Esophagus squamous epithelium (tissue), 5 donors: ENCODE measurements at places on chromosomes 13 and 19.

- DNase-seq = no peak
Observed at GRCh38 chr19:38319421-38320258, at the start of gene KCNK6. TSS of gene KCNK6 (plus strand) at chr19:38319845. CDS start at chr19:38319951, 106 bp downstream.

DNA sequence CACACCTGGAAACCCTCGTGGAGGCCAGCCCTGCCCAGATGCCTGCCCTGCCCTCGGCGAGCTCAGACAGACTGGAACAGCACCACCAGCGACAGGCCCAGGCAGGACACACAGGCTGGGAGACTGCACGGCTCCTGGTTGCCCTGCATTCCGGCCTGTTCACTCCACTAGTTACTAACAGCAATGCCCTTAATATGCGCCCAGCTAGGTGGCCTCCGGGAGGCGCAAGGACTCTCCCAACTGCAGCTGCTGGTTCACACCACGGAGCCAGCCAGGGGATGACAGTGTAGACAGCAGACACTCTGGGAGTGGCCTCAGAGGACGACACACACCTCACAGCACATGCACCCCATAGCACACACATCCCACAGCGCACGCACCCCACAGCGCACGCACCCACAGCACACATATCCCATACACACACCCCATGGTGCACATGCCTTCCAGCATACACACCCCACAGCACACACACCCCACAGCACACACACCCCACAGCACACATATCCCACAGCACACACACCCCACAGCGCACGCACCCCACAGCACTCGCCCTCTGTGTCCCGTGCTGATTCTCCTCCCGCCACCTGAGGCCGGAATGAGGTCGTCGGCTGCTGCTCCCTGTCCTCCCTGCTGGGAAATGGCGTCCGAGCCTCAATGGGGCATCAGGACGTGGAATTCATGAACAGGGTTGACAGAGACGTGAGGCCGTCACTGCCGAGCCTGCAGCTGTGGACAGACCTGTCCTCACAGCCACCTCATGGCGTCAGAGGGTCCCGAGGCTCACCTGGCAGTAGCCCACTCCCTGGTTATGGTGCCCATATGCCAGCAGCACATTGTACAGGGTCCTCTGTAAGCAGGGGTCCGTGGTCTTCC lies 13.6 kb downstream of the GRTP1 start:
- DNase-seq = no peak

DNA sequence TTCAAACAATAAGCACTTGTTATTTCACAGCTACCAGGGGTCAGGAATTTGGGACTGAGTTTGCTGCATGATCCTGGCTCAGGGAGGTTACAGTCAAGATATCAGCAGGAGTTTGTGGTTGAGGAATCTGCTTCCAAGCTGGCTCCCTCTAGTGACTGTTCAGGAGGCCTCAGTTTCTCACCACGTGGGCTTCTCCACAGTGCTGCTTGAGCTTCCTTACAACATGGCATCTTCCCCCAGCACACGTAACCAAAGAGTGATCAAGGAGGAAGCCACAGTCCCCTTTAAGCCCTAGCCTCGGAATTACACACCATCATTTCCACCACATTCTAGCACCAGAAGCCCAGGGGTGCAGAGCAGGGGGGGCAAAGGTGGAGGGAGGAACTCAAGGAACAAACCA lies 28.8 kb downstream of the CELF5 start:
- no peak for DNase-seq

DNA sequence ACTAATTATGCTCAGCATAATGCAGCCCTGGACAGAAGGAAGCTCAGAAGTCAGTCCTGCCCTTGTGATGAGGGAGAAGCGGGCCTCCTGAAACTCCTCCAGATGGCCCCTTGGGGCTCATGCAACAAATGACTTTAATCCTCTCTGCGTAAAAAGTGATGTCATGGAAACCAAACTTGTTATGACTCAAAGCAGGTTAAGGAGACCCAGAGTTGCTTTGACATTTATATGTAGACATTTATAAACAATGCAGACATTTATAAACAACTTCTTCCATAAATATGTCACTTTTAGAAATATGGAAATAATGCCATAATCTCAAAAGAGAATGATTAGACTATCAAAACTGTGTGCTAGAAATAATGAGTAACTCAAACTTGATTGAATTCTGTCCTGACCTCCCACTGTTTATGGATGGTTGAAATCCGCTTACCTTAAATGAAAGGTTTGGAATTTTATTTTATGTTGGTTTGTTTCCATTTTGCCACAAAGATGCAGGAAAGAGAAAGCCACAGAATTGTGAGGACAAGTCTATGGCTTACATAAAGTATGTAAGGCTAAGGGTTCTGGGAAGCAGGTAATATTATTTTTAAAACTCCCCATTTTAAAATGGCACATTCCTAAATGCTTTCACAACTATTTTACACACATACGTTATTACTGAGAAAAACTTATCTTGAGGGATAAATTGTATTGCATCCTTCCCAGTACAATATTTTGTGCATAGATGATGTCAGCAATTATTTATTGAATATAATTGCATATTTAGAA lies 73.7 kb downstream of the CYSLTR2 start:
- DNase-seq = no peak

- DNase-seq = no peak
Observed at GRCh38 chr13:24161010-24161775, 673 bp downstream of the SPATA13 start.

DNA sequence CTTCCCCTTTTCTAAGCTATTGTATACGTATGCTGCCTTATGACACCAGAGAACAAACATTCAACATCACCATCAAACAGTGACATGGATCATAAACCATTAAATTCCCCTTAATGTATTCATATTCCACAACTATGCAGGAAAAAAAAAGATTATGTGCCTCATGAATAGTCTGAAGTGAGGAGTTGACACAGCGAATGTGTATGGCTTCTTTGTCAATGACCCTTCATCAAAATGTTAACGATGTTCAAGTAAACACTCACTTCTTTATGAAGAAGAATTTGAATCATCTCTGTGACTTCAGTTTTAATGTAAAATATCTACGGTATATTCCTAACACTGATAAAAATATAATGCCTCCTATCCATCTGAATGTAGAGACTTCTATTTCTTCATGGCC lies 44.6 kb downstream of the SMAD9 start:
- no peak for DNase-seq

DNA sequence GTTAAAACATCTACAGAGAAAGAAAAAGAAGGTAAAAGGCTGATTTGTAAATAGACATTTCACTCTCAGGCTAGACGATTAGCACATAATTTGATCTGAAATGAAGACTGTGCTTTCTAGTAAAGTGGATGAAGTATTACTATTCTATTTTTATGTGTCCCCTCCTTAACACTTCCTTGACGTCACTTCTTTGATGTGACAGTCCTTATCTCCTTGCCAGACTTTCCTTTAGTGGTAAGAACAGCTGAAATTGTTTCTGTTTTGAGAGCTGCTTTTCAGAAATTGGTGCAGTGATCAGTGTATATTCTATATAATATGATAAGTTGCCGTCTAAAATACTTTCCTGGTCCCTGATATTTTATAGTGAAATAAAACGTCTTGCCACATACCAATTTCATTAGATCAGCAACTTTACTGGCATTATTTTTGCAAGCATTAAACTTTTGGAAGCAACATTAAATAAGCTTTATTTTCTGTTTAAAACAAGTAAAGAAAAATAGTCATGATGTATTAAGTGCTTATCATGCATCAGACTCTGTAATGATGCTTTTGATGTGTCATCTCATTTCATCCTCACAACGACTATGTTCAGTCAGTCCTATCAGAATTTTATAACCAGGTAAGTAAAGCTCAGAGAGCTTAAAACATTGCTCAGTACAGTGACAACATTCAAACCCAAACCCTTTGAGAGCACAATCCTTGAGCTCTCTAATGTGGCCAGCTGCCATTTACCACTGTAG lies 210.3 kb upstream of the PCDH9 start:
- DNase-seq = no peak

- DNase-seq = no peak
Observed at GRCh38 chr13:78598966-78599644, 4.2 kb downstream of the POU4F1 start.

GRCh38 chr19:34365463-34366401 lies 736 bp downstream of the GPI start:
- no peak for DNase-seq

- no peak for DNase-seq
Observed at GRCh38 chr13:21826214-21827015, 155.5 kb downstream of the FGF9 start.

DNA sequence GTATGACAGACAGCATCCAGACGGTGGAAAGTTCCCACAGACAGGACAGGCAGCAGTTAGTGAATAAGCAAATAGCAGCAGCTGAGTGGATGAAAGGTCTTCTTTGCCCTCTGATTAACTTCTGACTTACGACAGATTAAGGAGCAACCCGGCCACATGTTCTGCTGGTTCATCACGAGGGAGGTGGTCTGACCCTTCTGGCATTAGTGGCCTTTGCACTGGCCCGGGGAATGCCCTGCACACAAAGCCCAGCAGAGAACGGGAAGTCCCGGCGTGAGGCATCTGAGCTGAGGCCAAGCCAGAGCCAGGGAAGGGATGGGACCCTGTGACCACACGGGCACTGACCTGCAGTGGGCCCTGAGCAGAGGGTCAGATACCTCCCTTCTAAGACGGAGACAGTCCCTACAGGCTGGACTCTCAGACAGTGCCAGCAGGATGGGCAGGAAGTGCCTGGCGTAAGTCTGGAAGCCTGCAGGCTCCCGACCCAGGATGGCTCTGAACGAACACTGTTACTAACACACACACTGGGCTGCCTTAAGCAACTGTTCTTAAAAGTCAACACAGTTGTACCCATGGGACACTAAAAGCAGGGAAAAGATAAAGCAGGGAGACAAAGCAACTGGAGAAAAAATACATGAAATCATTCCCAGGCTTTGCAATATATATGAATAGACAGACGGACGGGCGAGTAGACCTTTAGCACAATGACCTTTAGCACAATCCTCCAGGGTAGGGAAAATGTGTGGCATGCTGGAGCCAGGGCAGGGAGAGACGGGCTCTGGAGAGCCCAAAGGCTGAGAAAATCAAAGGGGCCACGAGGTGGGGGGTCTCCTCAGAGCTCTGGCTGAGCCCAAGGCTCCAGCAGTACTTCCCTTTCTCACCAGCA lies 6.3 kb downstream of the C19orf12 start:
- no peak for DNase-seq

- no peak for DNase-seq
Observed at GRCh38 chr13:102915393-102915930, 69.6 kb downstream of the ERCC5 start.

DNA sequence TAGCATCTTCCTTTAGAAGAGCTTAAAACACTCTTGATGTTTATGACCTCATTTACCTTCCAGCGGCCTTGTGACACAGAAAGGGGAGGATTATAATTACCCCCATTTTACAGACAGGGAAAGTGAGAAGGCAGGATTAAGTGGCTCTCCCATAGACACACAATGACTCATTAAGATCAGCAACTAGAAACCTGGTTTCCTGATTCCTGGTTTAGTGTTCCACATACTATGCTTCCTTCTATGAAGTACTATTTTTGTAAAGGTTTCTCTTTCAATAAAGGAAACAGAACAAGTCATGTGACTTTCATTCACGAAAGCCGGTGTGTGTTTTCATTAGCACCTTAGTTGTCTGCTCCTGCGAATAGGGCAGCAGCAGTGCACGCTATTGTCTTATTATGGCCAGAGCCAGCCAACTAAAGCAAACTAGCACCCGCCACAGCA lies 8.3 kb downstream of the IRS2 start:
- DNase-seq = no peak

DNA sequence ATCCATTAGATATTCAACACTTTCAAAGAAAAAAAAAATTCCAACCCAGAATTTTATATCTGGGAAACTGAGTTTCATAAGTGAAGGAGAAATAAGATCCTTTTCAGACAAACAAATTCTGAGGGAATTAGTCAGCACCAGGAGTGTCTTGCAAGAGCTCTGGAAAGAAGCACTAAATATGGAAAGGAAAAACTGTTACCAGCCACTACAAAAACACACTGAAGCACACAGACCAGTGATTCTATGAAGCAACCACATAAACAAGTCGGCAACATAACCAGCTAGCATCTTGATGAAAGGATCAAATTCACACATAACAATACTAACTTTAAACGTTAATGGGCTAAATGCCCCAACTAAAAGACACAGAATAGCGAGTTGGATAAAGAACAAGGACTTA lies 368.4 kb upstream of the MIR17HG start:
- no peak for DNase-seq

GRCh38 chr13:21330126-21330861 lies 128.8 kb downstream of the ZDHHC20 start:
- DNase-seq = no peak

- no peak for DNase-seq
Observed at GRCh38 chr19:15124572-15125231, 17.5 kb downstream of the SYDE1 start.

DNA sequence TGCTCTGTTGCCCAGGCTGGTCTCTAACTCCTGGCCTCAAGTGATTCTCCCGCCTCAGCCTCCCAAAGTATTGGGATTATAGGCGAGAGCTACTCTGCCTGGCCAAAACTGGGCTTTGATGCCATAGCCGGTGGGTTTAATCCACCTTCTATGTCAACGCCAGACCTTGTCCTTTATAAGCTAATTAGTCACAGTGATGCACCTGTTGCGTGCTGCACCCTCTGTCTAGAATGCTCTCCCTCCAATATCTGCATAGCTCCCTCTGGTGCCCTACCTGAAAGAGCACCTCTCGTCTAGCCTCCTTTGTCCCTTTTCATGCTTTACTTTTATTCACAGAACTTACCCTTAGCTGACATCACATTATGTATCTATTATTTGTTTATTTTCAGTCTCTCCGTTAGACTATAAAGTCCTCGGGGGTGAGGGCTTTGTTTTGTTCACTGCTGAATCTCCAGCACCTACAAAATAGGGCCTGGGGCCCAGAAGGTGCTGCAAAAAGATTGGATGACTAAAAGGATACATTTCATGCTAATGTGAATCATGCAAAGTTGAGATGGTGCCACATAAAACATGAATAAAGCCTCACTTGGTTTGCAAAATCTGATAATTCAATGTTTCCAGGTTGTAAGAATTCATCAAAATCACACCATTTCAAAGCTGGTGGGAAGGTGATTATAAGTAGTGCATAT lies 148.1 kb downstream of the USP12 start:
- no peak for DNase-seq

- DNase-seq = no peak
Observed at GRCh38 chr13:59374691-59375090, 789.0 kb downstream of the DIAPH3 start.

DNA sequence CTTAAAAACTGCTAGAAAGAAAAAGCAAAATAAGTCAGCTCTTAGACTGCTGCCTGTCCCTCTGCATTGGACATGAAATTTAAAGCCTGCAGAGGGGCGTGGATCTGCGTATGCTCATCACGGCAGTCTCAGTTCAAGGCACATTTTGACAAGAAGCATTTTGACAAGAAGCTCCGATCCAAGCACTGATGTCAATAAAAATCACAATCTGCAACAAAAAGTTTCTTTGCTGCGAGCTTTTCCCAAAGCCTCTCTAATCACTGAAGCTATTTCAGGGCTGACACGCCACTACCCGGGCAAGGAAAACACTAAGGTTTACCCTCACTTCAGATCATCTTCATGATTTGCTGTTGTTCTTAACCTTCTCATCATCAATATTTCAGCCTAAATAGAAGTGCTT lies 7.4 kb downstream of the DCUN1D2 start:
- DNase-seq = no peak
